MM.1S (cell line): ENCODE measurements at places on chromosomes 3 and 15.

GRCh38 chr3:49720855-49721595, 1.5 kb upstream of the AMIGO3 start:
- no peaks in the 10 kb centered on the region for H3K36me3 ChIP-seq
- H3K27ac ChIP-seq = no peak overlapping the region
- H3K4me3 ChIP-seq = no peak overlapping the region

DNA sequence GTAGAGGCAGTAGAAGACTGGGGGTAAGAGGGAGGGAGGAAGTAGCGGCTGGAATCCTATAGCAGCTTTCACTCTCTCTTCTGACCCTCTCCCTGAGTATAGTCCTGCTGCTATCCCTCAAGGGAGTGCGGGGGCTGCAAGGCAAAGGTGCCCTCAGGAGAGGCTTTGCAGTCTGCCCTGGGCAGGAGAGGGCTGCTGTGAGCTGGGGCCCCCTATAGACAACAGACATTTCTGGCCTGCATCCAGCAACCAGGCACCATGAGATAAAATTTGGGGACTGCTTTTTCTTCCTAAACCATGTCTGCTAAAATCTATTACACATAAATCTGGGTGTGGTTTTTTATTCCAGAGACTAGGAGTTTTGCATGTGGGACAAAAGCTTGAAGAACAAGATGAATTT, 48.0 kb downstream of the SACM1L start:
- DNase-seq = no peak
- H3K27me3 ChIP-seq = no peaks in the 10 kb centered on the region
- peaks cover 15% of the 10 kb centered on the region for H3K4me1 ChIP-seq
- peaks cover 8% of the 10 kb centered on the region; the same call in 1 of the 2 replicates for H3K36me3 ChIP-seq
- H3K4me3 ChIP-seq = no peak overlapping the region

DNA sequence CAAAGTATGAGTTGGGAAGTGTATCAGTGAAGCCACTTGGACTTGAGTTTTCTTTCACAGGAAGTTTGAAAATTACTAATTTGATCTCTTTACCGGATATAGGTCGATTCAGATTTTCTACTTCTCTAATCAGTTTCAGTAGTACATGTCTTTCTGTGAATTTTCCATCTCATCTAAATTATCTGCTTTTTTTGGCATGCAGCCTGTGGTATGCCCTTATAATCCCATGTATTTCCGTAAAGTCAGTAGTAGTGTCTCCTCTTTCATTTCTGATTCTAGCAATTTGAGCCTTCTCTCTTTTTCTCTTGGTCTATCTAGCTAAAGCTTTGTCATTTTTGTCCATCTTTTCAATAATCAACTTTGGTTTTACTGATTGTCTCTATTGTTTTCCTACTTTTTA, 168.4 kb upstream of the UBE2E1 start:
- 0 out of 2 replicates have a peak, but pooled peaks cover 7% of the 10 kb centered on the region for H3K4me1 ChIP-seq
- no peak overlapping the region for H3K27ac ChIP-seq

- DNase-seq = no peak
- H3K27ac ChIP-seq = no peak overlapping the region
- H3K4me1 ChIP-seq = no peaks in the 10 kb centered on the region
- H3K4me3 ChIP-seq = no peak overlapping the region
Measured at GRCh38 chr15:57599296-57599810, 7.6 kb downstream of the MYZAP start.

- H3K27ac ChIP-seq = no peak overlapping the region
- no peak for DNase-seq
- H3K4me1 ChIP-seq = no peaks in the 10 kb centered on the region
- H3K4me3 ChIP-seq = no peak overlapping the region
- no peaks in the 10 kb centered on the region for H3K27me3 ChIP-seq
- H3K36me3 ChIP-seq = no peaks in the 10 kb centered on the region
Measured at GRCh38 chr3:52350416-52350815, 34.3 kb downstream of the DNAH1 start.

GRCh38 chr3:93906245-93906644, 67.5 kb downstream of the PROS1 start:
- DNase-seq = no peak
- no peak overlapping the region for H3K4me3 ChIP-seq
- no peaks in the 10 kb centered on the region for H3K4me1 ChIP-seq
- no peak overlapping the region for H3K27ac ChIP-seq
- no peaks in the 10 kb centered on the region for H3K27me3 ChIP-seq
- H3K36me3 ChIP-seq = no peaks in the 10 kb centered on the region

DNA sequence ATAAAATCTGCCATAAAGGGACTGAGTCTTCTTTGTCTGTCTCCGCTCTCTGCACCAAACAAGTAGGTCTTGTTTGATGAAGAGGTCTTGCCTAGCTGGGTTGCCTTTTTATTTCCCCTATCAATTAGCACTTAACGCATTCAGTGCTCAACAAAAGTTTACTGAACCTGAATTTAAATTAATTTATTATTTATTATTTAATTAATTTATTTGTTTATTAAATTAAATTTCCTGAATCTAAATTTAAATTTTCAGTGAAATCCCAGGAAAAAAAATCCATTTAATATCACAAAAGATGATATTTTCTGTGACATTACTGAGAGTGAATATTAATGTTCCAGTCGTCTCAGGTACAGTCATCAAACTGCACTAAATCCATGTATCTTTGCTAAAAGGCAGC, 164.9 kb upstream of the AGTR1 start:
- no peaks in the 10 kb centered on the region for H3K27me3 ChIP-seq
- H3K4me3 ChIP-seq = no peak overlapping the region
- H3K4me1 ChIP-seq = no peaks in the 10 kb centered on the region
- H3K27ac ChIP-seq = no peak overlapping the region
- no peak for DNase-seq

DNA sequence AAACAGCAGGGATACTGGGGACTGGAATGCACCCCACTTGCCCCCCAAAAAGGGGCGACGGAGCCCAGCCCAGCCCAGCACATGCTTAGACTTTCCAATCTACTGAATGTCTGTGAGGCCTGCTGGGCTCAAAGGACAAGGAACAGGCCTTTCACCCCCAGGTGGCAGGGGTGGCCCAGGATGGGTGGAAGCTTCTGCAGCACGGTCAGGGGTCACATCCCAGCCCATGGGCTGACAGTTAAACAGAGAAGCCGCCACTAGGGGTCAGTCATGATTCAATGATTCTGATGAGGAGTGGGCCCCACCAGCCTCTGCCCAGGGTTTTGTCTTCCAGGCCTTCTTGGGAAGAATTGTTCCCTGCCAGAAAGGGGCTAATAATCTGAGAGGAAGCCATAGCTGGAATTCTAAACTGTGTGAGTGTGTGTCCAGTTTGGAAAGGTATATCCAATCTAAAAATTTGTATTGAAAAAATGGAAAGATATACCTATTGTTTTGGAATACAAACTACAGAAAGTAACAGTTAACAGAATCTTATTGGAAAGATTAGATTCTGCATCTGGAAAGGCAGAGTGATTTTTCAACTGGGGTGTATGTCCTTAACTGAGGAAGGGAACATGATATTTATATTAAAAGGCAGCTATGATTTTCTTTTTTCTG, 2.2 kb downstream of the CHRNB4 start:
- peak; percentile 59 for DNase-seq
- no peaks in the 10 kb centered on the region for H3K36me3 ChIP-seq
- no peaks in the 10 kb centered on the region for H3K27me3 ChIP-seq
- no peak overlapping the region for H3K27ac ChIP-seq
- no peaks in the 10 kb centered on the region for H3K4me1 ChIP-seq
- no peak overlapping the region for H3K4me3 ChIP-seq
